CD4-positive, CD25-positive, alpha-beta regulatory T cell (primary cell): ENCODE measurements at places on chromosomes 6 and 20.

DNA sequence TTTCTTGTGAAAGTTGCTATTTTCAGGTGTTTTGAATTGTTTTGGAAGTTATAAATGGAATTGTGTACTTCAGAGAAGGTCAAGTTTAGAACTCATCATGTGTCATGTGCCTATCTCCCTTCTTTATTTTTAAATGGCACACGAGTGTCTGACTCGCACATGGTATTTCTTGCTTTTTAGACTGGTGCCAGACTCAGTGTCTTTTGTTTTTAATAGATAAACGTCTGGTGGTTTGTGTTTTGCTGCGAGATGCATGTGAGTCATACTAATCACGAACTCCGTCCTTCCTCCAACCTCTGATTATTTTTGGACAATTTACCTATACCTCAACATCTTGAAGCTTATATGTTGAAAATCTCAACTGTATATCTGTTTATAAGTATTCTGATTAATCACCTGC is 292.1 kb downstream of the CDKAL1 start:
- DNase-seq: no peak

DNA sequence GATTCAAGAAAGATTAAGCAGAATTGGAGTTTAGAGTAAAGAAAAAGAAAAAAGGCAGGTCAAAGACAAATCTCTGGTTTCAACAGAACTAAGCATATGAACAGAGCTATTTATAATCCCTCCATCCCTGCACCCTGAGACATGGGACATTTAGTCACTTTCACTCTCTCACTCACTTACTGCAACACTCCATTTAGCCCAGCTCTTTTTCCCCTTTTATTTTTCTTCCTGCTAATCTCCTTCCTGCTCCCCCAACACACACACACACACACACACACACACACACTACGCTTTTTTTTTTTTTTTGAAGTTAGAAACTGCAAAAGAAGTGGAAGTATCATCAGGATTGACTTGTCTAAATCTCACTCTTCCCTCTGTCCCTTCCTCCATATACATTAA is 45.1 kb upstream of the TBC1D7 start:
- no peak for DNase-seq

GRCh38 chr6:158050955-158051354 is 69.3 kb downstream of the SYNJ2 start:
- no peak for DNase-seq

GRCh38 chr6:112831022-112831421 is 483.9 kb downstream of the RFPL4B start:
- DNase-seq: no peak

GRCh38 chr6:41964201-41964887 is 22.7 kb upstream of the CCND3 start:
- DNase-seq: no peak

DNA sequence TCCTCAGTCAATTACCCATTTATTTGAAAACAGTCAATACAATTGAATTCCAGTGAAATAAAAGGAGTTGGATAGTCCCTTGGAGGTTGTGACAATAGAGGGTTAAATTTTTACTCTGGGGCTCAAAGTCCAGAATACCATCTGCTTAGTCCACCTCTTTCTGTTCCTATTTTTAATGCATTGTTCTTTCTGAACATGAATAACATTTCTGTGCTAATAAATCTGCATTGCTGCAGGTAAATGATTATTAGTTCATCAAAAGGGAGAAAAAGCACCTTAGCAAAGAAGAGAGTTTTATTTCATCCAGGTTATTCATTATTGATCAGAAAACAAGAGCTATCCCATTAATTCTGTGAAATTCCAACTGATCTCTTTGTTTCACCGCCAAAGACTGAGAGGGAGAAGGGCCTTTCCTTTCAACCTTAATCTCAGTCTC is 166.1 kb upstream of the OLIG3 start:
- no peak for DNase-seq

- DNase-seq: no peak
These were observed 95.6 kb downstream of the LAMP5 start for GRCh38 chr20:9609887-9610502.

GRCh38 chr6:96907498-96907897 is 9.8 kb upstream of the NDUFAF4 start:
- DNase-seq: no peak

- DNase-seq: no peak
These were observed 26.4 kb downstream of the GPX5 start for GRCh38 chr6:28551891-28552666.

DNA sequence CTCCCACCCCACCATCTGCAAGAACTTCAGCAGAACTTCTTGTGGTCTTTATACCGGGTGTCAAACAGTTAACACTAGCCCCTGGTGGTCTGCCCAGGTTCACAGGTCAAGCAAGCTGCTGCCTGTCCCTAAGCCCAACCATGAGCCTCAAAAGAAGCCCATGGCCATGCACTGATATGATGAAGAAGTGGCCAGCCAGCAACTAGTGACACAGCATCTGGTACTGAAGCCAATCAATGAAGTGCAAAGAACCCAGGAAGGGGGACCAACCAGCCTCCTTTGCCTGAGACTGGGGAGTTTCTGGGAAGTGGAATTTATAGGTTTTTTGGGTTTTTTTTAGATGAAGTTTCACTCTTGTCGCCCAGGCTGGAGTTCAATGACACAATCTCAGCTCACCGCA is 127.8 kb downstream of the MAFB start:
- DNase-seq: no peak

- no peak for DNase-seq
These were observed 15.7 kb downstream of the BMP7 start for GRCh38 chr20:57250607-57251343.

DNA sequence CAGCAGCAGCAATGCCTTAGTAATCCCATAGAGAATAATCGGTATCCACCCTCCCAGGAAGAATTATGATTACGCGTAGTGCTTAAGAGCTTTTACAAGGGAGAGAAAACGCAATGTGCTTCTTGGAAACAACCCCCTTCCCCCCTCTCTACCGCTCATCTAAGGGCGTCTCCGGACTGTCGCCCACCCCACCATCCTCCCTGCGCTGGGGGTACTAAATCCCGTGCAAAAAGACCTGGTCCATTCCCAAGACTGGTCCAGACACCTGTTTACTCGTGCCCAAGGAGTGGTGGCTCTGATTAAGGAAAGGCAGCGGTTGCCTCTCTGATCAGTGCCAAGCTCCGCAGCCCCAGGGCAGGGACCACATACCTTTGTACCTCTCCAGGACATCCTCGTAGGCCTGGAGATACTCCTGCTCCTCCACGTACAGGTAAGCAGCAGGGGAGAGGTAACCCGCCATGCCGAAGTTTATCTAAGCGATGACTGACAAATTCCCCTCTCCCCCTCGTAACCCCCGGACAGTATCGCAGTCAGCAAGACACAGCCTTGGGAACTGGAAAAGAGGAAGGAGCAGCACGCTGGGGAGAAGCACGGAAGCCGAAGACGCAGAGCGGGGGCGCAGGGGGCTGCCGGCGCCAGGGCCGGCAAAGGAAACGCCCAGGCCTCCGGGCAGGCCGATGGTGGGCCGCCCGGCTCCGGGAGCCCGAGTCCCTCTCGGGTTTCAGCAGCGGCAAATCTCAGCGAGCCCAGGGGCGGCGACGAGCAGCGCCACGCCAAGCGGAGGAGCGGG is 112.0 kb upstream of the BEND6 start:
- no peak for DNase-seq

GRCh38 chr20:21513881-21514540 is at the start of gene NKX2-2:
Gene NKX2-2 (minus strand): TSS chr20:21514064. CDS start chr20:21513669, 395 bp downstream.
- DNase-seq: no peak

- DNase-seq: no peak
These were observed 302.3 kb downstream of the HIVEP2 start for GRCh38 chr6:142642651-142643050.

DNA sequence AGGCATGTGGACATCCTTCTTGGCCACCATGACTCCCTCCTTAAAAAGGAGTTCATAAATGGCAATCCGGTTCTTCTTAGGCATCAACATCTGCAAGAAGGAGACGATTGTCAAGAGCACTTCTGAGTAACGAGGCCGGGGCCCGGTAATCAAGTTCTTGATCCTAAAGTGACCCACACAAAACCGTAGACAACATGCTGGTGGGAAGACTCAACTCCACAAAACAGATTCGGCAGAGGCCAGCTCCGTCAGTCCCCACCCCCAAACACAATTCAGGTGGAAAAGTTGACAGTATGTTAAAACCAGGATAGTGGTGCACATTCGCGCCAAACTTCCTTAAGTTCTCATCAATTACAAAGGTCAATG is 754 bp downstream of the RPS10 start:
- no peak for DNase-seq

GRCh38 chr20:23156842-23157423 is 70.8 kb upstream of the CD93 start:
- no peak for DNase-seq

GRCh38 chr6:50030350-50030749 is 8.6 kb upstream of the DEFB110 start:
- no peak for DNase-seq

DNA sequence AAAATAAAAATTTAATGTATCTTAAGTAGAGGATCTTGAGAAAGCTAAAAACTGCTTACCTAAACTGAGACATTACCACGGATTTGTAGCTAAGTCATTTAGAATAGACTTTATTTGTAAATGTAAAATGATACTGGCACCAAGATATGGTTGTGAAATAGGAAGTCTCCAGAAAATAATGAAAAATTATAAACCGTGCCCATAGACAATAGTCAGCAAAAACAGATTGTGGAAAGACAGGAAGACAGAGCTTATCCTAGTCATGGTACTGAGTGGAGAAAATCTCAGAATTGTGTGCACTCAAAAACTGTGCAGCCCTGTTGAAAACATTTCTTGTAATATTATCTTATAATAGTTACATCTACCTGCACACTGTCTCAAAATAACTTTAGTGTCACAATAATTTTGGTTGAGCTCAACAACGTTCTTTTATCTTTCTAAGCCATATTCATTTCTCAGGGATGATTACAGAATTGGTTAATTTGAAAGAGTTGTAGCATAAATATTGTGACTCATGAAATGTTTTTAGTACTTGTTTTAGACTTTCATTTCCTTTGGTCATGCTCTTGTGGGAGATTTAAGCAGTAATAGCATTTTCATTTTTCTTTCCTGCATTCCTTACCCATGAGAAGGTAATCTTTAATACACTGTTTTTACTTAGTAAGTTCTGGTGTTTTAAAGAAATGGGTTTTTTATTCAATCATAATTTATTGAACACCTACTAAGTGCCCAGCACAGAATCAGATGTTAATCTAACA is 174.5 kb downstream of the SOX4 start:
- no peak for DNase-seq

DNA sequence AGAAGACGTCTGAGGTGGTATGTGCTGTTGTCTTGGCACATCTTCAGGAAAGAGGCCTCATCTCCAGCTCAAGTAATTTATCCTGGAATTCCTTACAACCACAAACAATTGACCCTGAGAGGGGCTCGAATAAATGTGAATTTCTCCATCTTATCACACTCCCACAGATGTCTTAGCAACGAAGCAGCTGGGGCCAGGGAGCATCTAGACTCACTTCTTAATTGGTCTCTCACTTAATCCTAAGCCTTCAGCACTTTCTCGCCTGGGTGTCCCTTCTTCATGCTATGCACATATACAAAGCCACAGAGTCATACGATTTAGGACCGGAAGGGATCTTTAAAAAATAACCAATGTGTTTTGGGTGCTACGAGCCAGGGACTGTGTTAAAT is 27.1 kb downstream of the PCK1 start:
- no peak for DNase-seq

DNA sequence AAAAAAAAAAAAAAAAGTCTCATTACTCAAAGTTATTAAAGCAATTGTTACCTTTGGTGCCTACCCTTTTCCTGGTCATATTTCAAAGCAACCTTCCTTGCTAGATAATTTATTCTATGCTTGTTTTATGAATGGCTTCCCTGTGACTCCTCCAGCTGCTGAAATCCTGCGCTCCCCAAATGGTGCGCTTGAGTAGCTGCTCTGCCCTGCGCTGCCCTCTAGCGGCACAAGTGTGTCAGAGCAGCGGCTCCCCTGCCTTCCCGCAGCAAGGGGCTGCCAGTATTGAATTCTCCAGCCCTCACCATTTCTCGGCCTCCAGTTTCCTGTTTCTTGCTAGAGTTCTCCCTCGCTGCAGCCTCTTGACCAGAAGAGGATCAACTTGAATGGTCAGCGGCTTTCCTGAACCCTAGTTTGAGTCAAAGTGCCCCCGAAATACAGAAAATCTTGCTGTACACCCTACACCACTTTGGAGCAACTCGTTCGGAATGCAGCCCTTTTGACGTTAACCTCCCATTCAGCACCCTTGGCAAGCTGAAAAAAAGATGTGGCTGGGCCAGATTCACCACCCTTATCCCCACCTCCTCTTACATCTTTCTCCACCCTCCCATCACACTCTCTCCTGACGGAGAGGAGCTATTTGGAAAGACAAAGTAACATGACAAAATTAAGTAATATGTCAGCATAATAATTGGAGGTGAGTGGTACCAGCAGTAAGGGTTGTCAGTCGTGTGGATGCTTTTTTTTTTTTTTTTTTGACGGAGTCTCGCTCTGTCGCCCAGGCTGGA is 60.4 kb upstream of the KLHL31 start:
- peak; percentile 64 for DNase-seq

GRCh38 chr6:130132286-130132701 is 90.5 kb downstream of the SAMD3 start:
- peak; percentile 97 for DNase-seq

DNA sequence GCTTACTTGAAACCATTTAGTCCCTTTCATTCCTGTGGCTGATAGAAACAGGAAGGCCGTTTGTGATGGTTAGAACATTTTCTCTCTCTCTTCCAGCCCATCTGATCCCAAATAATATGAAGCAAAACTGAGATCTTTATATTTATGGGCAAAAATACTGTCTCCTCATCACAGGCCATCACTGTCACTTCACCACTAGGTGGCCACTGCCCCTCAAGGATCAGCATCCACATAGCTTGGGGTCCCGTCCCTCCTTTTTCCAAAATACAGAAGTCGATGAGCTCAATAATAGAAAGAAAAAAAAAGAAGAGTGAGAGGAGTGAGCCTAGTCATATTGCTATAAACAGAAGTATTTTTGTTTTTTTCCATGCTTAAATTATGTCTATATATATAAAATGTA is 46.4 kb upstream of the LAMP5 start:
- no peak for DNase-seq

DNA sequence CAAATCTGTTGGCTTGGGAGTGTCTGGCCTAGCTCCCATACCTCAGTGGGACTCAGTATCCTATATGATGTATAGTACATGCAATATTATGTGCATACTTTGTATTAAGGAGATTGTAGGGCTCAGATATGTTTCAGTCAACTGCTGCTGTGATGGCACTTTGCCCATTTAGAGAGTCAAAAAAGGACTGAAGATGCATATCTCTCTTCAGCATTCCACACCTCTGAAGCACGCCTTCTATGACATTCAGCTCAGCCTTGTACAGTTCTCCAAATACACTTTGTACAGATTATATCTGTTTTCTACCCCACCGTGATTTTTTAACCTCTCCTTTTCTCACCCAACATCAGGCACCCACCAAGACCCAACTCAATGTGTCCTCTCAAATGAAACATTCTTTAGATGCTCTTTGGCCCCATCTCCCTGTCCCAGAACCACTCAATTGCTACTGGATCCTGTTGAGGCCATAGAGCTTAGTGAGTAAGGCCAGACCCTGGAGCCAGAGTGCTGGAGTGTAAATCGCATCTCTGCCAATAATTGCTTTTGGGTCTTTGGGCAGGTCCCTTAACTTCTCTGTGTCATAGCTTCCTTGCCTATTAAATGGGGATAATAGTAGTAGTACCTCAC is 15.6 kb downstream of the ENPP1 start:
- DNase-seq: no peak
